ENCODE measurements at places on chromosomes 1 and 21.

DNA sequence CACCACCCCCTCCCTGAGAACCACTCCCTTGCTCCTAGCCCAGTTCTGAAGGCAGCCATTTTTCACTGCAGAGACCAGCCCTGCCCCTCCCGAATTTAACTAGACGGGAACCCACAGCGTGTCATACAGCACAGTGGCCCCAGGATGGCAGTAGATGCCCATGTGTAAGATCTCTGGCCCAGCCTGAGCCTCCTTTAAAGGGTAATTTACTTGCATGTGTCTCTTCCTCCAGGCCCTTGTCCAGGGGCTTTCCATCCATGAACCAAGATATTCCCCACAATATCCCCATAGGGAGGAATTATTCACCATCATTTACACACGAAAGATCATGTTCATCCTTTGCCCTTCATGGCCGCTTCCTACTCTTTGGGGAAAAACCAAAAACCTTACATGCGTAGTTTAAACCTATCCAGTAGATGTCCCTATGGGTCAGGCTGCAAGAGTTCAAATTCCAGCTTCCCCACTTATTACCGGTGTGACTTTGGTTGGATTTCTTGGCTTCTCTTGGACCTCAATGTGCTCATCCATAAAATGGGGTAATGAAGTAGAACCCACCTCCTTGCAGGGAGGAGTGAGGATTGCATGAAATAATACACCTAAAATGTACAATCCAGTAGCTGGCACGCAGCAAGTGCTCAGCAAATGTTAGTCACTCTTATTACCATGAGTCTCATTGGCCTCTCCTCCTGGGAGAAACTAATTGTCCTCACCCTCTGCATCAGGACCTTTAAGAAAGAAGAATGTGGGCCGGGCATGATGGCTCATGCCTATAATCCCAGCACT lies 4.0 kb upstream of the LACTBL1 start:
- peak; percentile 75 for DNase-seq

DNA sequence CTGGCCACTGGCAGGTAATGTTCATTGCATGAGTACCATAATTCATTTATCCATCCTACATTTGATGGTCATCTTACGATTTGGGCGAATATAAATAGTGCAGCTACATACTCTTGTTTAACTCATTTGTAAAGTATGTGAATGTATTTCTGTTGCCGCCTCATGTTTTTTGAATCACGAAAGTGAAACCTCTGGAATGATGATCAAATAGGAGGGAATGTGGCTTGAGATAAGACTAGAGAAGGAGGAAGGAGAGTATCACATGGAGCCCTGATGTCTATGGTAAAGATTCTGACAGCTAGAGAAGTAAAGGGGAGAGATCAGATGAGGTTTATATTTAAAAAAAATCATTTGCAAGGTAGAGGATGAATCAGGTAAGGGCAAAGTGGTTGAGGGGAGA lies 8.0 kb downstream of the MRPS14 start:
- no peak for DNase-seq

- no peak for DNase-seq
These were observed 250.9 kb downstream of the PTPRC start for GRCh38 chr1:198889749-198890148.

- DNase-seq, result no peak
These were observed 77.5 kb downstream of the PRDM16 start for GRCh38 chr1:3146458-3146857.

GRCh38 chr1:175193527-175193910 lies 943 bp upstream of the KIAA0040 start:
- DNase-seq, result no peak

DNA sequence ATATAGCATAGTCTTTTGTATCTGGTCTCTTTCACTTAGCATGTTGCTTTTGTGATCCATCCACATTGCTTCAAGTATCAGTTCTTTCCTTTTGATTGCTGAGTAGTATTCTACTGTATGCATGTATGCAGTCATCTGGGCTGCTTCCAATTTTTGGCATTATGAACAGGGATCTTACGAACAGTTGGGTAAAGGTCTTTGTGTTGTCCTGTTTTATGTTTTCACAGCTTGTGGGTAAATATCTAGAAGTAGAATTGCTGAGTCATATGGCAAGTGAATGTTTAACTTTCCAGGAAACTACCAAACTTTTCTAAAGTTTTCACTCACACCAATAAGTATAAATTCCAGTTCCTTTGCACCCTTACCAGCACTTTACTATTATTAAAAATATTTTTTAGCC lies 60.9 kb downstream of the LHX4 start:
- DNase-seq, result no peak

DNA sequence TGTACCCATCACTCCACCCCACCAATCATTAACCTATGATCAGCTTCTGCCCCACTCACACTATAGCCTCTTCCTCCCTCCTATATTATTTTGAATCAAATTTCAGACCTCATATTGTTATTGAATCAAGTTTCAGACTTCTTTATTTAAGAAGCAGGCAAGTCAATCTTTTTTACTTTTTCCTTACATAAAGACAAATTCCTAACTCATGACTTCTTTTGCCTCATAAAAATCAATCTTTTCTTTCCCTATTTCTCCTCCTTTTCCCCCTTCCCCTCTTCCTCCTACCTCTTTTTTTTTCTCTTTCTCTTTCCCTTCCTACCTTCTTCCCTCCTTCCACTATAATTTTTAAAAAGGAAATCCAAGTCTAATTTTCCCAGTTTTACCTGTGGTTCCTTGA lies 4.3 kb upstream of the RWDD3 start:
- no peak for DNase-seq

DNA sequence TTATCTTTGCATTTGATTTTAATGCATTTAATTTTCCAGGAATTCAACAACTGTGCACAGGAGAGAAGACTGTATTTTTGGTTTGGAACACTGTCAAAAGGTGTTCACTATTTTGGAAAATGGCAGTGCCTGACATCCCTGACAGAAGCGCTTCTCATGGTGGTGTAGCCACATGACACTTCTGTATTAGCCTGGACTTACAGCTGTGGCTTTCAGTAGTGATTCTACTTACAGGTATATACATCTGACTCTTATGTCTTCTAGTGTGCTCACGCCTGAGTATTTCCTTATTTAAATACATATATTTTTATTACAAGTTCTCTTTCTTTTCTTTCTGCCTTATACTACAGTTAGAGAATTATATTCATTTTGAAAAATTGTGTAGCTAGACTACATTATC lies 52.3 kb upstream of the C8B start:
- no peak for DNase-seq

DNA sequence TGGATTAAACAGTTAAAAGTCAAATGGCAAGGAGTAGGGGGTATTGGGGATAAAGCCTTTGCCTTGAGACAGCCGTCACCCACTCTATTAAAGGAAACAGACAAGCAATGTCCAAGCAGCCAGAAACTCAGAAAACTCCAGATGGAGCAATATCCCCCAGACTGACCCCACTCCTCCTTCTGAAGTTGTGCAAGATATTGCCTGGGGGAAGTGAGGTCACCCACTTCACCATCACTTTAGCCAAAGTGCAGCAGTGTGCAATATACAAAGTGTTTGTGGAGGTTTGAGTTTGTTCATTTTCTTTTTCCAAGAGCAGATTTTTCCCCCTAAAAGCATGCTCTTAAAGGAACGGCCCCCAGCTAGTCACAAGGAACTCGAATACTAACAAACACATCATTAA lies 125.1 kb downstream of the ETS2 start:
- no peak for DNase-seq

GRCh38 chr1:70887936-70888335 lies 159.7 kb downstream of the PTGER3 start:
- no peak for DNase-seq

DNA sequence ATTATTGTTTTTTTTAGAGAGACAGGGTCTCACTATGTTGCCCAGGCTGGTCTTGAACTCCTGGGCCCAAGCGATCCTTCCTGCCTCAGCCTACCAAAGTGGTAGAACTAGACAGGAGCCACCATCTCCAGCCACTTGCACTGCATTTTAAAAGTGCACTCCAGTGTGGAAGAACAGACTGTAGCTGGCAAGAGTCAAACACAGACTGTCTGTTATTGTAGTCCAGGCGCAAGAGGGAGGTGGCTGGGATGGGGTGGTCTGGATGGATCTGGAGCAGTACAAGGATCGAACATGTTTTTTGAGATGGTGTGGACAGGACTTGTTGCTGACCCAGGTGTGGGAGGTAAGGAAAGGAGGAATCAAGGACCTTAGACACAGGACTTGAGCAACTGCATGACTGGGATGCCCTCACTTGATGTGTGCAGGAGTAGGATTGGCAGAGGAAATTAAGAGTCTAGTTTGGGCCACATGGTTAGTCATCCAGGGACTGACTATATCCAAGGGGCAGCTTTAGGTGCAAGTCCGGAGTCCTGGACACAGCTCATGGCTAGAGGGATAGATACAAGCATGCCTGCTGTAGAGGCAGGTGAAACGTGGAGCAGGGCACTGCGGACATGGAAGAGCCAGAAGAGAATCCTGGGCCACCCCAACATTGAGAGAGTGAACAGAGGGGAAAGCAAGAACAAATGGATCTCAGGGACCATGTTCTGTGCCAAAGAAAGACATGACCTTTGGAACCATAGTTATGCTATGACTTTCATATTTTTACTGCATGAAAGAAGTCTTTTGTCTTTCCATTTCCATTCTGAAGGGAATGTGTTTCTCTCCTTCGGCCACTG lies 42.0 kb downstream of the ELK4 start:
- DNase-seq, result peak; percentile 32

DNA sequence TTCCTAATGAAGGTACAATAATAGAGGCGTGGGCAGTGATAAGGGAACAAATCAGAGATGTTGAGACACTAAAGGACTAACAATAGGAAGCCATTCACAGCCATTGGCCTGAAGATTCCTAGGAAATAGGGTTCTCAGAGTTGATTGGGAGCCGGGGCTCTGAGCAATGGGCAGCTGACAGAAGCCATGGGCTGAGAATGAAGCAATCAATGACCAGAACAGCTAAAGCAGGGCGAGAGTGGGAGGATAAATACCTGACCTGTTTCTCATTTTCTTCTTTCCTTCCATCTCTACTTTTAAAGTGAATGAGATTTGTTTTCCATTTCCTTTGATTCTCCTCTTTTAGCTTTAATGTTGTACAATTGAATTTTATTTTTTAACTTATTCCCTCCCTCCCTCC lies 774.7 kb upstream of the ADGRL4 start:
- DNase-seq, result no peak

- no peak for DNase-seq
These were observed 22.6 kb upstream of the GBP4 start for GRCh38 chr1:89221341-89221740.

GRCh38 chr21:45186709-45187108 lies 101.0 kb downstream of the POFUT2 start:
- no peak for DNase-seq

- no peak for DNase-seq
These were observed 56.8 kb downstream of the ZBTB17 start for GRCh38 chr1:15918962-15919715.

GRCh38 chr1:1199961-1200875 lies 6.2 kb downstream of the TNFRSF18 start:
- DNase-seq, result peak; percentile 43

GRCh38 chr1:208065862-208066261 lies 154.9 kb upstream of the CD34 start:
- no peak for DNase-seq

GRCh38 chr1:7295946-7296345 lies 475.1 kb upstream of the VAMP3 start:
- DNase-seq, result no peak

- peak; percentile 64 for DNase-seq
These were observed at the start of gene SPAG17 for GRCh38 chr1:118185084-118185832. TSS of gene SPAG17 (minus strand) at chr1:118185228. CDS start at chr1:118185157, 71 bp downstream.

- DNase-seq, result peak; percentile 92
These were observed 580 bp downstream of the INKA2 start for GRCh38 chr1:111738436-111739193.

DNA sequence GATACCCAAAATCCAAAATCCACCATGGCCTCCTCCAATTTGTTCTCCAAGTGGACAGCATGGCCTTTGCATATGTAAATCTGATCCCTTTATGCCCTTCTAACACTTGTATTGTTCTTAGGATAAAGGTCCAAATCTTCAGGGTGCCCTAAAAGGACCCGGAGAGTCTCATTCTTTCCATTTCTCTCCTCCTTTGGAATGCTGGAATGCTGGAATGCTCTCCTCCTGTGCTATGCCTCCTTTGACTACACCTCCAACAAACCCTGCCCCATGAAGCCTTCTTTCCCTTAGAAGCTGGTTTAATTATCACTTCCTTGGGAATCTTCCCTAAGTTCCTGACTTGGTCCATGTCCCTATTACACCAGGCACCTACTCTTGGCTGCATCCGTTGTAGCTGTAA lies 484.8 kb upstream of the RUNX1 start:
- no peak for DNase-seq

DNA sequence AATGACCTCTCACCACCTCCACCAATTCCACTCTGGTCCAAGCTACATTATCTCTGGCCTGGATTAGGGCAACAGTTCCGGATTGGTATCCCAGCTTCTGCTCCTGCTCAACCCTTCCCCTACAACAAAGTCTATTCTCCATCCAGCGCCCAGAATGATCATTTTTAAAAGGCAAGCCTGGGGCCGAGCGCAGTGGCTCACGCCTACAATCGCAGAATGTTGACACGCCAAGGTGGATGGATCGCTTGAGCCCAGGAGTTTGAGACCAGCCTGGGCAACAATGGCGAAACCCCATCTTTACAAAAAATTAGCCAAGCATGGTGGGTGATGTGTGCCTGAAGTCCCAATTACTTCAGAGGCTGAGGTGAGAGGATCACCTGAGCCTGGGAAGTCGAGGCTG lies 2.2 kb downstream of the LYST start:
- no peak for DNase-seq

DNA sequence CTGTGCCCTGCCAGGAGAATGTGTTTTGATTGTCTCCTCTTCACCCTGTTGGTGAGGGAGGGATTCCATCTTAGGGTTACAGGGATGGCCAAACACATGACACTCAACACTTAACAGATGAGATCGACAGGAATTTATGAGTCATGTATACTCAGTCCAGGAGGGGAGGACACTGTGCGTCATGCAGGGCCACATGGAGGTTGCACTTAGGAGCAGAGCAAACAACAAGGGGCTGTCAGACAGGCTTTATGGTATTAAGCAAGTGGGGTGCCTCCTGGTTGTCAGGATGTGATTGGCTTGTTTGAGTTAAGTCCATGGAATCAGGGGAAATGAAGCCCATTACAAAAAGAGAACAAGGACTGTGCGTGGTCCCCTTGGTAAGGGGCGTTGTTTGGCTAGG lies 26.9 kb downstream of the EDARADD start:
- no peak for DNase-seq

GRCh38 chr1:2383576-2383975 lies 7.8 kb downstream of the MORN1 start:
- peak; percentile 21 for DNase-seq

DNA sequence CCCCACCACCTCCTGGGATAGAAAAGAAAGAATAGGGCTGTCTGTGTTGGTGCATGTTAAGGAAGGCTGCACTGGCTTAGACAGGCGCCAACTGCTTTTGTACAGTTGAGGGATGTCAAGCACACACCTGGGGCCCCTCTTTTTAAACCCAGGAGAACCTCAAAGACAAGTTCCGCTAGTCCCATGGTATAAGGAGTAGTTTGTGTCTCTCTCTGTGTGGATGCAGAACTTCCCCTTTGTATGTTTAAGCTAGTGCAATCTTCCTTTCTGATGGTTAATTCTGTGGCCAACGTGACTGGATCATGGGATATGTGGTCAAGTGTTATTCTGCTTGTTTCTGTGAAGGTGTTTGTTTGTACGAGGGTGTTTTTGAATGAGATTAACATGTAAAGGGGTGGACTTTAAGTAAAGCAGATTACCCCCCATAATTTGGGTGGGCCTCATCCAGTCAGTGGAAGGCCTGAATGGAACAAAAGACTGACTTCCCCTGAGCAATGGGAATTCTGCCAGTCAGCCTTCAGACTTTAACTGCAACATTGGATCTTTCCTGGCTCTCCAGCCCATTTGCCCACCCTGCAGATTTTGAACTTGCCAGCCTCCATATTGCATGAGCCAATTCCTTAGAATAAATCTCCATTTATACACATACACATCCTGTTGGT lies 9.5 kb upstream of the DUSP10 start:
- DNase-seq, result no peak

Data from aorta (tissue), 5 donors.